ENCODE measurements at places on chromosomes 5 and 9.

DNA sequence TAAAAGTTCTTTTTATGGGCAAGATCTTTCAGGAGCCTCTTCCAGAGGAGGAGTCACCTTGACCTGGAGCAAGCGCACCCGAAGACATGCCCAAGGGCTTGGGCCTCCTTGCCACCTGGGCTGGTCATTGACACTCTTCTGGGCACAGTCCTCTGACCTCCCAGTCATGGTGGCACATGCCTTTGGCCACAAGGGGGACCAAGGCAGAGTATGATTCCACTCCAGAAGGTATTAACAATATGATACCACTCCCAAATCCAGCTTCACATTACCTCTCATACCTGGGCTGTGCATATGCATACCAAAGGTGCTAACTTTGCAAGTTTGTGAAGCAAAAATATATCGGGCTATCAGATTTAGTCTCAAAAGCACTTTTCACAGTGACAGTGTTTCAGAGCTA, 84.6 kb downstream of the MAST4 start:
- no peak for DNase-seq

DNA sequence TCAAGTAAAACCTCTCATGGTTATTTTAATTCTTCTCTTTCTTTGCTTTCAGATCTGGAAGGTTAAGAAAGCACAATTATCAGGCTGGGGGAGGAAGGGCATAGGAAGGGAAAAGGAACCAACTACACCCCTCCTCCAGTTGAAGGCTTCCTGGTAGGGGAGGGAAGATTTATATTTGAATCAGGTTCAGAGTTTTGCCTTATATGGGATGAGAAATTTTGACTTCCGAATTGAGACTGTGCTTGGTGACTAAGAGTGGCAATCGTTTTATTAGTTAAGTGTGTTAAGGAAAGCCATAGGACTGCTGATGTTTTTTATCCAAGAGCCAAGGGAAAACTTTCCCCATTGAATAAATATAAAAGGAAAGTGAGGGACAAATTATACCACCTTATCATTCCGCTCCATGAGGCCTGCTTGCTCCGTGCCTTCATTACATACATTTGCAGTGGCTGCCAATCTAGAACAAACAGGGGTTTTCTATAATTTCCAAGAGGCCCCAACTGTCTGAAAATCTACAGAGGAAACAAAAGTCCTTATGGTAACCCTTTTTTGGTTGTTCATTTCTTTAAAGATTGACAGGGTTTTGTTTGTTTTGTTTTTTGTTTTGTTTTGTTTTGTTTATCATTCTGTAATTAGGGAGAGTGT, 115.7 kb upstream of the EPB41L4A start:
- no peak for DNase-seq

DNA sequence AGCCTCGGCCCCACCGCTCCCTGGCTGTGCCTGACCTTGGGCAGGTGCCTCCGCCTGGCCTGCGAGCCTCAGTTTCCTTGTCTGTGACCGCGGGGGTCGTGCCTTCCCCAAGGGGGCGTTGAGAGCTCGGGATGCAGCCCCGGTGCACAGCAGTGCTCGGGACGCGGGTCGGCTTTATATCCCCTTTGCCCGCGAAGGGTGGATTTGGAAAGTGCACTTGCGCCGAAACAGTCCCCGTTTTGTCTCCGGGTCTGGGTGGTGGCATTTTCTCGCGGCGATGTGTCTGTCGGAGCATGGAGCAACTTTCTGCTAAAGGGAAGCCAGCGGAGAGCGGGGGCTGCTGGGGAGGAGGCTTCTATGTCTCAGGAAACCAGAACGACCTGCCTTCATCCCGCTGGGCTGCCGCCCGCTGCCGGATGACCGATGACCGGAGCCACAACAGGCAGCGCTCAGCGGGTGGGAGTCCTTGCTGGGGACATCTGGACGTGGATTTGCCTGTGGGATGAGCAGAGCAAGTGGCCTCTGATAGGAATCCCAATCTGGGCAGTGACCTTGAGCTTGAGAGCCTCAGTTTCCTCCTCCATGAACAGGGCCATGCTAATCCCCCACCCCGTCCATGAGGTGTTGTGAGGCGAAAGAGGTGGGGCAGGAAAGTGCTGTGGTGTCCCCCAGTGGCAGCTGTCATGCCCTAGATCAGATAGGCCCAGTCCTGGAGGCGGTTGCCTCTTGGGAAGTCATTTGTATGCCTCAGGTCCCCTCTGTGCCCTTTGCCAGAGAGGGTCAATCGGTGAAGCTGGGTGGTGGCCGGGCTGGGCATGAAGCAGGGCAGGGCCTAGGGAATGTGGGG, 651 bp downstream of the HRH2 start:
- DNase-seq, result no peak

DNA sequence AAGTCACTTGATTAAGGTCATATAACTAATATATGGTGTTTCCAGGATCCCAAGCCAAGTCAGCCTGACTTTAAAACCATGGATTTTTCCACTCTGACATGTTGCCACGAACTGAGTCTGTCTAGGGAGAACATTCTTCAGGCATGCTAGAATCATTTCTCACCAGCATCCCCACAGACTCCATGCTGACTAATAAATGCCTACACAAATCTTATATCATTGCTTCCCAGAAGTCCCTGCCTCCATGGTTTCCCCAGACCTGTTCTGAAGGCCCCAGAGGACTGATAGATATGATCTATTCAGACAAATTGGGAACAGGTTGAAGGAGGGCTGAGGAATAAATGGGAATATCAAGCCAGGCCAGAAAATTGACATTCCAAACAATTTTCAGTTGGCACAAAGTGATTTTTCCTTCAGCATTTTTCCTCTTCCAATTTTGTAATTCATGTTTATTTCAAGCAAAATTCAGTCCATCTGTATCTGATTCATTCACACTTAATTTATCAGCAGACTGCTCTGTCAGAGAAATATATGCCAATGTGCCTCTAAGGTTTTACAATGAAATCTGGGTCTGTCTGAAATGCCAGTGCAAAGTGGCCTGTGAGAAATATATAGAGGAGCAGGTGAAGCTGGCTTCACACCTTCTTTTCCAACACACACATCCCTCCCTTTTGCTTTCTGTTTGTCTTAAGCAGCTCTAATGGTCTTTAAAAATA, 413.6 kb upstream of the TNC start:
- DNase-seq, result peak; percentile 97

GRCh38 chr9:126148994-126149393, 177.6 kb upstream of the MVB12B start:
- DNase-seq, result no peak

GRCh38 chr9:73880101-73880500, 617.0 kb upstream of the RORB start:
- peak; percentile 32 for DNase-seq

DNA sequence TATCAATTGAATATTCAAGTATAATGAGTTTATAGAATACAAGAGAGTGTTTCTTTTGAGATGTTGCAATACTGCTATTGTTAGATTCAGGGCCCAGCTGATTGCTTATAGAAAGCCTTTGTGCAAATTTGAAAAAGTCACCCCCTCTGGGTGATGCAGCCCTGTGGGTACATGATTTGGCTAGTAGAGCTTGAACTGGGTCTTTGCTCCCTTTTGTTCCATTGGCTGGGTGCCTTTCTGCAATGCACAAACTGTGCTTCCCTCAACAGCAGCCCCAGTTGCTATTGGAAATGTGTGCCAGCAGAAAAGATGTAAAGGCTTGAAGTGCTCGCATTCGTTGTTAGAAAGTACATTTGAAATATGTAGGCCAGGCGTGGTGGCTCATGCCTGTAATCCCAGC, 61.8 kb upstream of the CEMIP2 start:
- DNase-seq, result no peak

GRCh38 chr5:93126634-93127033, 454.4 kb downstream of the NR2F1-AS1 start:
- DNase-seq, result no peak

DNA sequence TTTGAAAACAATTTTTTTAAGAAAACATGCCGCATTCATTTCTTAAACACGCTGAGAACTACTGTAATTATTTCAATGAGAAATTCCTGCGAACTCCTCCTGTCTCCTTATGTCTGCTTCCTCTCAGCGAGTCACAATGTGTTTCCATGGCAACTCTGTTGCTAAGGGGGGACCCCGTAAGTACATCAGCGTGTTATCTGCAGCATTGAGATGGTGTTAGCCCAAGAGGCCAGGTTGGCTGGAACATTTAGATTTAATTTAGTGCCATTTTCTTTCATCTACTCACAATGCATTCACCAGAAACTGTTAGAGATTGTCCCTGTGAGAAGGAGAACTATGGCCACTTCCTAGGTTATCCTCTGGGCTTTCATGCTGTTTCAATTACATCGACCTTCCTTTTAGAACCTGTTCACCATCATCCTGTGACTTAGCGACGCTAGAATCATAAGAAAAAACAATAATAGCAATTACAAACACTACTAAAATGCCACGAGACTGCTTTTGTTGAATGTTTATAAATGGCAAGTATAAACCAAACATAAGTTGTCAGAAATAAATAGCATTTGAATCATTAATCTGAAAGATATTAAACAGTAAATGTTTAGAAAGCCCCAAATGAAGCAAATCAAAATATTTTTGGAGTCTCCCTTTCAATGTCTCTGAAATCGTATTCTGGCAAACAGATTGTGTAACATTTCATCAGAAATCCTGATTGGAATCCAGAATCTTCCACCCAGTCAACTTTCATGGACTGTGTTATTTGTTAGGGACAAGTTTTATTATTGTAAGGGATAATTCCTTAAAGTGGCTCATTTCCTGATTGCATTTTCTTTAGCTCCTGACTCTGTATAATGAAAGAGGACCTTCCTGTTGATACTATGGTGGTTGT, 39.7 kb upstream of the SHC3 start:
- no peak for DNase-seq

GRCh38 chr5:117488976-117489500, 914.4 kb upstream of the SEMA6A start:
- no peak for DNase-seq

- no peak for DNase-seq
These were observed 610 bp downstream of the GFRA3 start for GRCh38 chr5:138273834-138274188.

- DNase-seq, result no peak
These were observed 10.0 kb upstream of the DDX41 start for GRCh38 chr5:177526791-177527190.

- no peak for DNase-seq
These were observed 6.0 kb upstream of the BOD1 start for GRCh38 chr5:173622183-173623047.

DNA sequence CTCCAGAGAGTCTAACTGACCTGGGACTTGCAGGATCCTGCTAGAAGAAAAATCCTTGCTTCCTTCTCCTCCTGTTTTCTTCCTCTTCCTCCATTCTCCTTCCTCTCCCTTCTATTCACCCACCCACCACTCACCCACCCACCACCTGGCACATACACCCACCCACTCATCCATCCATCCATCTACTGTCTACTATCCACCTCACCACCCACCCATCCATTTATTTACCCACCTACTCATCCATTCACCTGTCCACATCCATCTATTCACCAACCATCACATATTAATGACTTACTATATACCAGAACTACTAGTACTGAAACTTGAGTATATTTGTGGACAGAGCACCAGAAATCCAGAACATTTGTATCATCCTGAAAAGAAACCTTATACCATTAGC, 49.4 kb downstream of the EHMT1 start:
- no peak for DNase-seq

DNA sequence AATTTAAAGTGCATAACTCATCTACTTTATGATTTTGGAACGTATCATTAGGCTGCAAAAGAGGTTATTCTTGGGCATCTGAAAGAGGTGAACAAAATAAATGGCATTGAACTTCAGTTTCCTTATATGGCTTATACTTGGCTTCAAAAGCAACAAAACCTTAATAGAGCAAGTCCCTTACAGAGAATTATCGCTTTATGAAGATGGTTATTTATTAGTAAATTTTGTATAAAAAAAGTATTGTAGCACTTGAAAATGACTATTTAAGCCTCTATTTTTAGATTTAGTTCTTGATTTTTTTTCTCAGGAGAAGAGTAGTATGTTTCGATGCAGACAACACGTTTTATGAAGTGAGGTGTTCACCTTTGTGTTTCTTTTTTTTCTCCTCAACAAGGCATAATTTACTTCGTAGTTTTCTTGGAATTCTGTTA, 2.0 kb downstream of the ERBIN start:
- DNase-seq, result no peak

GRCh38 chr5:66306844-66307315, 162.8 kb downstream of the SREK1 start:
- DNase-seq, result peak; percentile 41

DNA sequence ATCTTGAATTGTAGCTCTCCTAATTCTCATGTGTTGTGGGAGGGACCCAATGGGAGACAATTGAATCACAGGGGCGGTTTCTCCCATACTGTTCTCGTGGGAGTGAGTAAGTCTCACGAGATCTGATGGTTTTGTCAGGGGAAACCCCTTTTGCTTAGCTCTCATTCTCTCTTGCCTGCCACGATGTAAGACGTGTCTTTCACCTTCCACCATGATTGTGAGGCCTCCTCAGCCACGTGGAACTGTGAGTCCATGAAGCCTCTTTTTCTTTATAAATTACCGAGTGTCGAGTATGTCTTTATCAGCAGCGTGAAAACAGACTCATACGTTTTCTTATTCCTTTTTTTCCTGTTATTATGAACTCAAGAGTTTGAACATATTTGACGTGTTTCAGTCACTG, 39.1 kb downstream of the RETREG1 start:
- no peak for DNase-seq

DNA sequence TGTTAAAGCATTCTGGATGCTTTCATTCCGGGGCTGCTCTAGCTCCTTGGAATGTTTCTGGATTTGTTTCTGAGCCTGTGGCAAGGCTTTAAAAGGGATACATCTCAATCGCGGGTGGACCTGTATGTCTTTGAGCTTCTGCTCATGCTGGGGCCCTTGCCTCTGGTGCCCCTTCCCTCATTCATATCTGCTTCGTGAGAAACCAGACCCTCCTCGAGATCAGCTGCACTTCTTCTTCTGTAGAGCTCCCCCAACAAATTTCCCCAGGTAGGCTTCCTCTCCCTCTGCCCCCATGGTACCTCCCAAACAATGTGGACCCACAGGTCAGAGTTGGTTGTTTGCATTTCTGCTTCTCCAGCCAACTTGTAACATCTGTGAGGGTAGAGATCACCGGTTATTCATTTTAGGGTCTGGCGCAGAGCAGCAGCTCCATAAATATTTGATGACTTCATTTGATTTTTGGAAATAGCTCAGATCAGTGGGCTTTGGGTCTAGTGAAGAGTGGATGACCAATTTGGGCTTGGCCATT, 6.6 kb downstream of the ZNF618 start:
- peak; percentile 36 for DNase-seq

GRCh38 chr9:81508476-81508875, 180.9 kb downstream of the TLE1 start:
- DNase-seq, result no peak

GRCh38 chr5:172762214-172763119, 8.5 kb downstream of the DUSP1 start:
- DNase-seq, result no peak

- no peak for DNase-seq
These were observed 217.1 kb downstream of the PJA2 start for GRCh38 chr5:109192555-109193281.

- DNase-seq, result peak; percentile 91
These were observed 47.8 kb downstream of the NR3C1 start for GRCh38 chr5:143355710-143356109.
